IMR-90 (cell line): ENCODE measurements at places on chromosomes 7 and 10. TPM values are rescaled to one million over a fixed set of nuclear protein-coding genes. Genes with fewer than 3 reads are reported as not detected.

DPYSL4 gene
- 30.5 and 33.7 TPM in 2 replicates for polyA plus RNA-seq

HABP2 gene
- not detected in 2 replicates for polyA plus RNA-seq

CACNA2D1 gene
- polyA plus RNA-seq: 5.3 and 5.8 TPM in 2 replicates

ZNF736 gene
- 1.3 and 1.9 TPM in 2 replicates for polyA plus RNA-seq

NXPH1 gene
- polyA plus RNA-seq: not detected in 2 replicates

SUN3 gene
- not detected in 2 replicates for polyA plus RNA-seq

SCIN gene
- 0.05 TPM in 1 of 2 replicates, not detected in the other for polyA plus RNA-seq

NUTM2A gene
- 0.10 and 0.36 TPM in 2 replicates for polyA plus RNA-seq

PTTG1IP2 gene
- not detected in 2 replicates for polyA plus RNA-seq

MEIG1 gene
- not detected in 2 replicates for polyA plus RNA-seq

TMEM176A gene
- not detected in 2 replicates for polyA plus RNA-seq

PTPRN2 gene
- polyA plus RNA-seq: 0.03 and 0.06 TPM in 2 replicates

PNLIPRP3 gene
- polyA plus RNA-seq: not detected in 2 replicates

DNA sequence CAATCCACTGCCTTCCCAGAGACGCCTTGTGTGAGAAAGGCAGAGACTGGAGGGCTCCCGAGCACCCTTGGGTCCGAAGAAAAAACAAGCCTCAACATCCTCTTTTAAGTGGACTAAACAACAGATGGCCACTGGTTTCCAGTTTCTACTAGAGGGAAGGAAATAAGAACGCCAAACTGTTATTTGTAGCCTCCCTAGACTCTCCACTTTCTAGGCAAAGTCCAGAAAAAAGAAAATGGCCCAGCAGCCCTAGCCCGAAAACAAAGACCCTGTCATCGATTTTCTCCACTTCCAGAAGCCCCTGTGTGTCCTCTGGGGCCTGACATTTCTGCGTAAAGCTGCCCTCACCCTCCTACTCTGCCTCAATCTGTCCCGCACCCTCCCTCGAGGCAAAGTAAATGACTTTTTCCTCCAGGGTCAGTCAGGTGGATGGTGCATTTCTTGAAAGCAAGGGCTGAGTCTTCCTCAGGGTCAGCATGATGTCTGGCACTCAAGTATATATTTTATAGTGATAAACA lies 6.0 kb downstream of the RGS10 start:
- DNase-seq: no peak

GRCh38 chr10:56360583-56360966 lies 484 bp downstream of the ZWINT start:
- no peak for DNase-seq

GRCh38 chr7:131636092-131636491 lies 79.7 kb upstream of the PODXL start:
- DNase-seq: no peak

DNA sequence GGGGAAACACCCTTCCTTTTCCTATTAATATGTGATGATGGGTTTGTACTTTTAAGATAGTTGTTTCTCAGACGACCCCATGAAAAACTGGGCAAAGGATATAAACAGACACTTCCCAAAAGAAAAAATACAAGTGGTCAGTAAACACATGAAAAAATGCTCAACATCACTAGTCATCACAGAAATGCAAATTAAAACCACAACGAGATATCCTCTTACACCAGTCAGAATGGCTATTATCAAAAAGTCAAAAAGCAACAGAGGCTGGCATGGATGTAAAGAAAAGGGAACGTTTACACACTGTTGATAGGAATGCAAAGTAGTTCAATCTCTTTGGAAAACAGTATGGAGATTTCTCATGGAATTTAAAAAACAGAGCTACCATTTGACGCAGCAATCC lies 111.4 kb upstream of the ZEB1 start:
- DNase-seq: peak; percentile 31

- DNase-seq: no peak
Measured at GRCh38 chr10:126072622-126073021, 176.3 kb downstream of the FANK1 start.

DNA sequence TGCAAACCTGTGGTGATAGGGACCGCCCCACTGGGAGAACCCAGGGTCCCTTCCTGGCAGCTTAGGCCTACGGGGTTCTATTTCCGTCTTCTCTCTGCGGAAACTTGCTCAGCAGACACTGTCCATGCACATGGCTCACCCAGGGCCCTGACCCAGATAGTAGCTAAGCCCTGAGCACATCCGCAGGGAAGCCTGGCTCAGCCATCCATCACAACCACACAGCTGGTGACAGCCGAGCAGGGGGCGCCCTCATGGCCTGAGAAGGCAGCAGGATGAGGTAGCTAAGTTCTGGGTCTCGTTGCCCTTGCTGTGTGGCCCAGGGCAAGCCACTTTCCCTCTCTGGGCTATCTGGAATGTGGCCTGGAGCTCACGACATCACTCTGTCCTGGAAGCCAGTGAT lies 23.3 kb downstream of the NPTX2 start:
- DNase-seq: no peak

GRCh38 chr7:25583621-25584020 lies 355.3 kb upstream of the NPVF start:
- DNase-seq: no peak

DNA sequence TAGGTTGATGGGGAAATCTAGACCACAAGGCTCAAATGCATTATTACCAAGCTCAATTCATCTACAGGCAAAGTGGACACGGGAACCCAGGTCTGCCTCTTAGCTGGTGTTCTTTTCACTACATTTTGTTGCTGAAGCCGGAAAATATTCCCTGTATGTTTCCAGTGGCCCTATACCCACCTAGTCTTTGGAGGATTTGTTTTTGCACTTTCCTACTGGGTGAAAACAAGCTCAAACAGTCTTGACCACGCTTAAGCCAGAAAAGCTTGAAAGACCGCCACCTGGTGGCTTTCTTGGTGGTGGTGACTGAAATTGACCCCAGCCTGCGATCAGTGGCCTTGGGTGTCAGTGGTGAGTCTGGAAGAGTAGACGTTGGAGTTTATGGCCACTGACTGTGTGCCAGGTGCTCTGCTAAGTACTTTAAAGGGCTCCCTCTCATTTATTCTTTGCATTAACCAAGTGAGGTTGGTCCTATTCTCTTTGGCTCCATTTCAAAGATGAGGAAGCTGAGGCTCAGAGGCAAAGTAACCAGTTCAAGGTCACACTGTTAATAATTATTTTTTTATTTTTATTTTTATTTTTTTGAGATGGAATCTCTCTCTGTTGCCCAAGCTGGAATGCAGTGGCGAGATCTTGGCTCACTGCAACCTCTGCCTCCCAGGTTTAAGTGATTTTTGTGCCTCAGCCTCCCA lies 11.1 kb upstream of the CRTAC1 start:
- DNase-seq: peak; percentile 39

GRCh38 chr7:80359029-80359428 lies 152.8 kb downstream of the GNAT3 start:
- no peak for DNase-seq

DNA sequence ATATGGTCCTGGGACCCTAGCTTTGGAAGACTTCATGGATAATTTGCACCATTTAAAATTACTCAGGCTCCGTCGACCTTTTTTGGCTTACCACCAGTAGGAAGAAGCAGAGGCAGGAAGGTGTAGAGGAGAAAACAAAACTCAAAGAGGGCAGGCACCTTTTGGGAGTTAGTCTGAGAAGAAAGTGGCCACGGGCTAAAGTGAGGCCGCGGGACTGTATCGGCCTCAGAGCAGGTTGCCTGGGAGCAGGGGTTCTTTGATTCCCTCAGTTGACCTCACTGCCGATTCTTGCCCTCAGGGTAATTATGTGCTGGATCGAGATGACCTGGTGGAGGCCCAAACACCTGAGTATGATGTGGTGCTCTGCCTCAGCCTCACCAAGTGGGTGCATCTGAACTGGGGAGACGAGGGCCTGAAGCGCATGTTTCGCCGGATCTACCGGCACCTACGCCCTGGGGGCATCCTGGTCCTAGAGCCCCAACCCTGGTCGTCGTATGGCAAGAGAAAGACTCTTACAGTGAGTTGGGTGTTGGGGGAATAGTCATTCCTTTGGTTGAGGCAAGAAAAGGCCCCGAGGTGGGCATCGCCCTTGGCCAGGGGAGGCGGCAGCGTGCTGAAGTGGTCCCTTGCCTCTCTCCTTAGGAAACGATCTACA lies 3.1 kb downstream of the MEPCE start:
- no peak for DNase-seq

DNA sequence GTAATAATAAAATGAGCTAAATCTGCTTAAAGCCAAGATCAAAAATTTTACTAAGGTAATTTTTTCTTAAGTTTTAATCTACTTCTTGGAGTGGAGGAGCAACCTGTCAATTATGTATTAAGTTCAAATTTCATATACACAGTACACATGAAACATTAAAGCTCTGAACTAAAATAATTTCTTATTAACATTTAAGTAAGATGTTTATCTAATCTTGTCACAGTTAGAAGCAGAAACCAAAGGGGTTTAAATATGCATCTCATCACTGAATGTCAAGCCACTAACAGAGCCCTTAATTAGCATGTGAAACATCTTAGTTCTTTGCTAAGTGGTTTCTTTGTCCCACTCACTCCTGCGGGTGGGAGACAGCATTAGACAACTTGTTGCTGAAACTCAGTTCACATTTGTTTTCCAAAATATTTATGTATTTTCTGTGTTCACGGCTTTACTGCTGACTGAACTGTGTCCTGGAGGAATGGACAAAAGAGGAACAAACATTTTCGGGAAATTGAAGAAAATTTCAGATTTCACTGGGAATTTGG lies 130.9 kb upstream of the MBL2 start:
- no peak for DNase-seq

GRCh38 chr10:69703766-69704630 lies 74.0 kb downstream of the FAM241B start:
- peak; percentile 96 for DNase-seq

GRCh38 chr7:2529161-2530070 lies 9.8 kb downstream of the LFNG start:
- peak; percentile 52 for DNase-seq

- DNase-seq: no peak
Measured at GRCh38 chr10:122494173-122494820, 32.9 kb downstream of the HTRA1 start.

DNA sequence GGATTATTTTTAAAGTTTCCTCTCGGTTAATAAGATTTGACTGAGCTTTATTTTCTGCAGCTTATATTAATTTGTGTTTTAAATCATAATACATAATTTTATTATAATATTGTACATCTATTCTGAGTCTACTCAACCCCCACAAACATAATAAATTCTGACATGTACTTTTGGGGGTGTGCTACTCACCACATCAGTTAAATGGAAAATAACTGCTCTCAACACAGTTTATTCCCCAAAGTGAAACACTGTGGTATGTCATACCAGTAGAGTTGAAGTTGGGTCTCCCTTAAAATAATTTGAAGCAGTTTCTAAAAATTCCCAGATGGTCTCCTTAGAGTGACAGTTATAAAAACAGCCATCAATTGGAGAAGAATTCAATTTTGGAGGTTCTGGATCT lies 463.2 kb downstream of the PHTF2 start:
- no peak for DNase-seq

GRCh38 chr7:30835396-30835915 lies 64.2 kb downstream of the MINDY4 start:
- DNase-seq: no peak

DNA sequence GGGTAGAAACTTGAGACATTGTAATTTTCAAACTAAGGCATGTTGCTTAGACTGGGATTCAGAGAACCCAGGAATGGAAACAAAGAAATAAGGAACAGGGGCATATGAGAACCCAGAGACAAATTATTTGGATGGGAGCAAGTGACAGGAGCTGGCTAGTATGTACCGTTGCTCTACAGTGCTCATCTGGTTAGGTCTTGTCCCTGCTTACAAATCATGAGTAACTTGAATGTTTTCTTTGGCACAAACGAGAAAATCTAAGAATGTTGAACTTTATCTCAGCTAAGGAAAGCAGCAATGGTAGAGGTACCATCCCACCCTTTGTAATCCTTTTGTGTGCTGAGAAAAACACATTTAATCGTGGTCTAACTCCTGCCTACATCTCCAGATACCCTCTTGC lies 116.0 kb upstream of the IMMP2L start:
- DNase-seq: peak; percentile 33

- DNase-seq: peak; percentile 3
Measured at GRCh38 chr10:118504467-118505205, 90.8 kb downstream of the PRLHR start.

DNA sequence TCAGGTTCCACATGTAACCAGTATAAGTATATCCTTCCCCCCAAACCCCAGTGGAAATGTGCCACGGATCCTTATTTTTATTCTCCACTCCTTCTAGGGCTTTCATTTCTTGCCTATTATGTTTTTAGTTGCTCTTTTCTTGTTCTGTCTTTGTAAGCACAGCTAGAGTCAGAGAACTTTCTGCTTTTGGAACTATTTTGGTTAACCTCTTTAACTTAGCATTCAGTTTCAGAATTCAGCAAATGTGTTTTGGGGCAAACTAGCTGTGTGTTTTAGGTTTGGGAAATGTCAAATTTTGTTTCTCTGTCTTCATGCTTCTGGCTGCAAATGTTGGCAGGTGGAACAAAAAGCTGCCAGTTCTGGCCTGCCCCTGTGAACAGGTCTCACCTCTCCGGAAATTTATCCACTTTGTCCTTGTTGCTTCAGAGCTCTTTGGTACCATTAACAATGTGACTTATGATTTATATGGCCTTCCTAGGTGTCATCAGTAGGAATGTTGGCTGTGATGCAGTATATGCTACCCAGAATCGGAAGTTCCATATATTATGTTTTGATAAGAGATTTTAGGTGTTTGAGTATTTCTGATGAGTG lies 156.1 kb downstream of the ADK start:
- no peak for DNase-seq

DNA sequence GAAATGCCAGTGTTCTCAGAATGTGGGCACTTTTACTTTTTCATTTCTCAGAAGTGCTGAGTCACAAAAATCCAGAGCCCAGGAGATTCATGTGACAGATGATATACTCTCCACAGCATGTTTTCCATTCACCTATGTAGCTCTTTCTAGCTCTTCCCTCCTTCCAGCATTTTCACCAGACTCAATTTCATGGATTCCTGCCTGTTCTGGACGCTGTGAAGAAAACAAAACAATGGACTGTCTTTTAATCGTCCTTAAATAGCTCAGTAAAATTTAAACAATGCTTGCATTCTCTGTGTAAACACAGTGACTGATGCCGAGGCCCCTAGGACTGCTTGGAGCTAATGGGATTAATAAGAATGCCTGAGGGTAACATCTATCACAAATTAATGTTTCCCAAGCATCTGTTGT lies 25.5 kb downstream of the ZNF713 start:
- DNase-seq: no peak

GRCh38 chr10:32540691-32541470 lies 94.9 kb downstream of the CCDC7 start:
- DNase-seq: no peak

GRCh38 chr10:421170-421569 lies 268.3 kb downstream of the DIP2C start:
- no peak for DNase-seq

DNA sequence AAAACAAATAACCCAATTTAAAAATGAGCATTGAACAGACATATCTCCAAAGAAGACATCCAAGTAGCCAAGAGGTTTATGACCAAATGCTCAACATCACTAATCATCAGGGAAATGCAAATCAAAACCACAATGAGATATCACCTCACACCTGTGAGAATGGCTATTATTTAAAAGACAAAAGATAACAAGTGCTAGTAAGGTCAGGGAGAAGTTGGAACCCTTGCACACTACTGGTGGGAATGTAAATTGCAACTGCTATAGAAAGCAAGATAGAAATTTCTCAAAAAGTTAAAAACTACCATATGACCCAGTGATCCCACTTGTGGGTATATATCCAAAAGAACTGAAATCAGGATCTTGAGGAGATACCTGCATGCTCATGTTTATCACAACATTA lies 49.5 kb downstream of the SGMS1 start:
- DNase-seq: no peak

- no peak for DNase-seq
Measured at GRCh38 chr7:414681-415560, 104.7 kb downstream of the PDGFA start.

- DNase-seq: peak; percentile 66
Measured at GRCh38 chr7:21912305-21912704, 33.4 kb downstream of the CDCA7L start.

- DNase-seq: no peak
Measured at GRCh38 chr7:22052674-22053365, 107.1 kb upstream of the CDCA7L start.
